ENCODE measurements at places on chromosomes 1 and 21. TPM values are rescaled to one million over a fixed set of nuclear protein-coding genes. Genes with fewer than 3 reads are reported as not detected.
A peak's percentile ranks its signal among the peaks of the same experiment; 100 is the strongest.

C1orf210 gene
- total RNA-seq: not detected

DNA sequence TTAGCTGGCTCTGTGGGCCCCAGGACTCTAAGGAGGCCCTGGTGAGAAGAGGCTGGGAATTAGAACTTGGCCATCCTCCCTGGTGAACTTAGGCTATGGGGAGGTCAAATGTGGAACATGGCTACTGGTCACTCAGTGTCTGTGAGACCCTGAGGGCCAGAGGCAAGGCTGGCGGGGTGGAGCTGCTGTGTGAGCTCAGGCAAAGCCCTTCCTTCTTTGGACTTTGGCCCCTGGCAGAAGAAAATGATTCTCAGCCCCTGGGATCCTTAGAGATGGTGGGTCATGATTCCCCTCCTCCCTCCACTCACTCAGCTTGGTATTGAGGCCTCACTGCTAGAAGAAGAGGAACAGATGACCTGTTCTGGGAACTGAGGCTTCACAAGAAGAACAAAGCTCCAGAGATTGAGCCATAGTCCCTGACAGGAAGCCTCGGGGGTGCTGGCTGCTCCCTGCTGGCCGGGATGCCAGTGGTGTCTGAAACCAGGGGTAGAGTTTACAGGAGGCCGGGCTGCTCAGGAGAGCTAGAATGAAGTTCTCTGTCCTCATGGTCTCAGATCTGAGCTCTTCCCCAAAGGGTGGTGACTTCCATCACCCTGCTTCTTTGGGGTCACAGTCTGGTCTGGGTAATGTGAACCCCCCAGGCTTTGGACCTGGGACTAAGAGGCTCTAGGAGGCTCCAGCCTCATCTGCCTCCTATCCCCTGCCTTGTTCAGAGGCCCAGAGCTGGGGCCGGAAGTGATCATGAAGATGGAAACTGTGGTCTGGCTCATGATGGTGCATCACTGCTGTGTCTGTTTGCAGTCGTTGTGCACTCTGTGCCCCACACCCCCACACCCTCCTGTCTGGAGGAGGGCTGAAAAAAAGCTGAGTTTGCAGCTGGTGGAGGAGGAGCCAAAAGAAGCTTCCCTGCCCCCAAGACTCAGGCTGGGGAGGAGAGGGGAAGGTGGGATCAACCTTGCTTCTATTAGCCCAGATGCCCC lies 905 bp downstream of the BTBD19 start:
- peak overlapping the region; percentile 65 for H3K4me3 ChIP-seq
- peak overlapping the region; percentile 100 for H3K27ac ChIP-seq
- peaks cover 82% of the 10 kb centered on the region for H3K4me1 ChIP-seq
- H3K27me3 ChIP-seq: no peaks in the 10 kb centered on the region
- DNase-seq: peak; percentile 95
- peaks cover 59% of the 10 kb centered on the region for H3K36me3 ChIP-seq

DNA sequence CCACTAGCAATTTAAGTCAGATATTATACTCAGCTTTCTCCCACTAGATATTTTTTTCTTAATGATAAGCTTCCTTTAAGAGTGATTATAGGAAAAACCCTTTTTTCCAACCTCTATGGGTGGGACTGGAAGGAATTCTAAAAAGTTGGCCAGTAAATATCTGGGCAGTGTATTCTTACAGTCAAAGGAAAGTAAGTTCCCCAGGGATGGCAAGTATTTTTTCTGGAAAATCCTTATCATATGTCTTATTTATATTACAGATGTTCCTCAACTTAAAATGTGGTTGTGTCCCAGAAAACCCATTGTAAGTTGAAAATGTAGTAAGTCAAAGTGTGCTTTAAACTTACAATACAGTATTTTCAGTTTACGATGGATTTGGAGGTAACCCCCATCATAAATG lies 29.2 kb downstream of the CMPK1 start:
- no peaks in the 10 kb centered on the region for H3K27me3 ChIP-seq
- H3K36me3 ChIP-seq: no peaks in the 10 kb centered on the region
- peaks cover 4% of the 10 kb centered on the region for H3K4me1 ChIP-seq
- no peak for DNase-seq

DNA sequence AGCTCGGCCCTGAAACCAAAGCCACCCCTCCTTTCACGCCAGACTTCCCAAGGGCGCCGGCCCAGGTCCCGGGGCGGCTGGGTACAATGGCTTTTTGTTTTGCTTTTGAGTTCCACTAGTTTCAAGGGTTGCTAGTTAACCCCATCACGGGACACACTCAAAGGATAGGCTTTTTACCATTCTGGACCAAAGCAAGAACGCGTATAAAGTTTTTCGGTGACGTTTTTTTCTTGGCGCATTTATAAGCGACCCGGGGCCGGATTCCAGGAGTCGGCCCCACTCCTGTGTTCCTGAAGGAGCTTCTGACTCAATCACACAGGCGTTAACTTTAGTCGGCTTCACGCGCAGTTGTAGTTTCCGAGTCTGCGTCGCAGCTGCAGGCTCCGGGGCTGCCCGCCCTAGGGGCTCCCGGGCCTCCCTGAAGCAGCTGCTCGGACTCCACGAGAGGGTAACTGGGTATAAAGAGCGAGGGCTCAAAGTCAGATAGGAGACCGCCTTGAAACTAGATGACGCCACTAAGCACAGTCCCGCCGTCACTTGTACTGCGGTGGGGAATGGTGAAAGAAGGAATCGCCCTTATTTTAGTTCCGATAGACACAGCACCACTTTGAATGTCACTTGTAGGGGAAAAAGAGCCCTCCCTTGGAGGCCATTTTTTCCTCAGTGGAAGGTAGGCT lies 707 bp upstream of the KLHL21 start:
- H3K27ac ChIP-seq: peak overlapping the region; percentile 95
- no peaks in the 10 kb centered on the region for H3K27me3 ChIP-seq
- peaks cover 22% of the 10 kb centered on the region for H3K36me3 ChIP-seq
- peak; percentile 66 for DNase-seq
- peak overlapping the region; percentile 77 for H3K4me3 ChIP-seq

DNA sequence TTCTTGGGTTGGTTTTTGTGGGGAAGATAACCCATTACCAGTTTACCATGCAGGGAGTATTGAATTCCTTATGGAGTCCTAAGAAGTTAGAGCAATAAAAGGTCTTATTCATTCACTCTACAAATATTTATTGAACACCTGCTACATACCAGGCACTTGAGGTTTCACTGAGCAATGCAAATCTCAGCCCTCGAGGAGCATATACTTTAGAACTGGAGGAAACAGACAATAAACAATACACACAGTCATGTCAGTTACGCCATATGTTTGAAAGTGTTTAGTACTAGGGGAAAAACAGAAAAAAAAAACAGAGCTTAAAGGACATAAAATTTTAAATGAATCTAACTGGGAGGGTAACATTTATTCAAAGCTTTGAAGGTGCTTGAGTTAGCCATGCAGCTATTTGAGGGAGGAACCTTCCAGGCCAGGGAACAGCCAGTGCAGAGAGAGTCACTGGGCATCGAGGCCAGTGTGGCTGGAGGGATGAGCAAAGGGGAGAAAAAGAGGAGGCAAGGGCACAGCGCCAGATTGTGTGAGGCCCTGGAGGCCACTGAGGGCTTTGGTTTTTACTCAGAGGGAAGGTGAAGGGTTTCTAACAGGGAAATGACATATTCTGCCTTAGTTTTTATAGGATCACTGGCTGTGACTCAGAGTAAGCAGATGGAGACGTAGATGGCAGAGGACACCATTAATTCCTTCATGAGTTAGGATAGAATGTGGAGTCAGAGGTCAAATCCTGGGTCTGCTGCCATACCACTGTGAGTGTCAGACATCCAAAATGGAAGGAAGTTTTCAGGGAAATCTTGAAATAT lies 32.7 kb downstream of the C1orf21 start:
- no peaks in the 10 kb centered on the region for H3K4me1 ChIP-seq
- H3K27ac ChIP-seq: no peak overlapping the region
- H3K27me3 ChIP-seq: peaks cover 6% of the 10 kb centered on the region

- no peak overlapping the region for H3K4me3 ChIP-seq
- H3K27me3 ChIP-seq: peaks cover 17% of the 10 kb centered on the region
- DNase-seq: no peak
- H3K27ac ChIP-seq: no peak overlapping the region
- H3K36me3 ChIP-seq: no peaks in the 10 kb centered on the region
These were observed 191.9 kb downstream of the RRAGC start for GRCh38 chr1:38667626-38668025.

DNA sequence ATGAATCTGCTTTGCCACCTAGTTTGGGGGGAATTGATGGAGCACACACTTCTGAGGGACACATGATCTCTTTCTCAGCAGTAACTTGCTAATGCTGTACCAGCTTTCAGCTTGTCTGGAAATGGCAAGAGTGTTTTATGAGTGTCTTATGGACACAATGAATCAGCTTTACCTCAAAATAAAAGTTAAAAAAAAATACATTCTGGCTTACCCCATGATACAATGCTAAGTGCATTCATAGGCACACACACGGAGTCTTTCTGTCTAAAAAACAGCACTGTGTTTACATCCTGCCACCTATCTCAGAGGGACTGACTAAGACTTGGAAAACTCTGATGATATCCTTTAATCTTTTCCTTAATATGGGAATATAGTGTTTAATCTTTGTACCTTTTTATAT lies 455.5 kb upstream of the ADAMTS5 start:
- no peak overlapping the region for H3K4me3 ChIP-seq
- H3K36me3 ChIP-seq: no peaks in the 10 kb centered on the region
- H3K27ac ChIP-seq: no peak overlapping the region
- no peaks in the 10 kb centered on the region for H3K27me3 ChIP-seq

- peaks cover 20% of the 10 kb centered on the region for H3K27me3 ChIP-seq
- DNase-seq: no peak
- H3K27ac ChIP-seq: no peak overlapping the region
These were observed 3.7 kb downstream of the ARTN start for GRCh38 chr1:43937179-43937865.

DNA sequence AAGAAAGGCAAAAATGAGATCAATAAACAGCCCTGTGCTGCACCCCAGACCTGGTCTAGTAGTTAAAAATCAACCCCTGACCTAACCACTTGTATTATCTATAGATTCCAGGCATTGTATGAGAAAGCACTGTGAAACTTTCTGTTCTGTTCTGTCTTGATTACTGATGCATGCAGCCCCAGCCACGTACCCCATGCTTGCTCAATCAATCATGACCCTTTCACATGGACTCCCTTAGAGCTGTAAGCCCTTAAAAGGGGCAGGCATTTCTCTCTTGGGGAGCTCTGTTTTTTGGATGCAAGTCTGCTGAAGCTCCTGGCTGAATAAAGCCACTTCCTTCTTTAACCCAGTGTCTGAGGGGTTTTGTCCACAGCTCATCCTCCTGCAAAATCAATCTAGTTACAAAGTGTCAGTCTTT lies 24.2 kb upstream of the CD34 start:
- H3K27ac ChIP-seq: no peak overlapping the region
- no peaks in the 10 kb centered on the region for H3K4me1 ChIP-seq
- H3K4me3 ChIP-seq: no peak overlapping the region
- H3K36me3 ChIP-seq: no peaks in the 10 kb centered on the region
- peaks cover 35% of the 10 kb centered on the region for H3K27me3 ChIP-seq
- no peak for DNase-seq

DNA sequence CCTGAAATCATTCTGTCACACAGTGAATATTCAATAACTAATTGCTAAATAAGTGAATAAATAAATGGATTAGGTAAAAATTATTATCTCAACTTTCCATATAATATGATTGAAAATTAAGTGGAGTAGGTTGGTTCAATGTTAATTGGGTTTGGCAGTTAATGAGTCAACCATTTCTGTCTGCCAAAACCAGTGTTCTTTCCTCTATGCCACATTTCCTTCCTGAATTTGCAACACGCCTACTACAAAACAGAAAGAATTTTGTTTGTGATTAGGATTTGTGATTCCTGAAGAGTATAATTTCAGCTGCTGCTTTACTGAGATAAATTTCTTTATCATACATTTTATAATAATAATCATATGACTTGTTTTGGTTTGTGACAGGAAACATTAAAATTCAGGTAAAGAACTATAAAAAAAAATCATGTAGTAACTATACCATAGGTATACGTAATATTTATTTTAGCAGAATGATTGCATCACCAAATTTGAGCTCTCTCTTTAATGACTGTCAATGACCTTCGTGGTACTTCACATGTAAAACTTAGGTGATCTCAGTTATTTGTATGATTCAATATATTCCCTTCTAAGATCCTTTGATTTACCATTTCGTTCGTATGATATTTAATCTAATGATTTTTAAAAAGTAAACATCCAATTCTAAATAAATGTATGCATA lies 241.3 kb downstream of the KCNT2 start:
- no peaks in the 10 kb centered on the region for H3K27me3 ChIP-seq
- H3K27ac ChIP-seq: no peak overlapping the region
- no peak for DNase-seq
- H3K36me3 ChIP-seq: no peaks in the 10 kb centered on the region
- no peak overlapping the region for H3K4me3 ChIP-seq

- H3K4me1 ChIP-seq: no peaks in the 10 kb centered on the region
- no peak for DNase-seq
- H3K27ac ChIP-seq: no peak overlapping the region
- no peaks in the 10 kb centered on the region for H3K27me3 ChIP-seq
These were observed 107.9 kb upstream of the SERTAD4 start for GRCh38 chr1:210124736-210125135.

GRCh38 chr1:47532921-47533792 lies 95.3 kb downstream of the FOXD2 start:
- peaks cover 4% of the 10 kb centered on the region for H3K4me1 ChIP-seq
- H3K27ac ChIP-seq: no peak overlapping the region
- peak; percentile 27 for DNase-seq
- H3K4me3 ChIP-seq: peak overlapping the region; percentile 38
- H3K27me3 ChIP-seq: peaks cover 49% of the 10 kb centered on the region
- no peaks in the 10 kb centered on the region for H3K36me3 ChIP-seq

GRCh38 chr1:232538224-232538942 lies 91.5 kb downstream of the SIPA1L2 start:
- H3K4me3 ChIP-seq: no peak overlapping the region
- no peaks in the 10 kb centered on the region for H3K4me1 ChIP-seq
- peaks cover 5% of the 10 kb centered on the region for H3K27me3 ChIP-seq
- no peak overlapping the region for H3K27ac ChIP-seq
- H3K36me3 ChIP-seq: no peaks in the 10 kb centered on the region

DMRTA2 gene
- total RNA-seq: not detected

- DNase-seq: no peak
- H3K36me3 ChIP-seq: no peaks in the 10 kb centered on the region
- H3K4me3 ChIP-seq: no peak overlapping the region
- no peak overlapping the region for H3K27ac ChIP-seq
These were observed 47.5 kb upstream of the A3GALT2 start for GRCh38 chr1:33368431-33368830.

RHCE gene
- total RNA-seq: not detected

NOS1AP gene
- total RNA-seq: not detected

DNA sequence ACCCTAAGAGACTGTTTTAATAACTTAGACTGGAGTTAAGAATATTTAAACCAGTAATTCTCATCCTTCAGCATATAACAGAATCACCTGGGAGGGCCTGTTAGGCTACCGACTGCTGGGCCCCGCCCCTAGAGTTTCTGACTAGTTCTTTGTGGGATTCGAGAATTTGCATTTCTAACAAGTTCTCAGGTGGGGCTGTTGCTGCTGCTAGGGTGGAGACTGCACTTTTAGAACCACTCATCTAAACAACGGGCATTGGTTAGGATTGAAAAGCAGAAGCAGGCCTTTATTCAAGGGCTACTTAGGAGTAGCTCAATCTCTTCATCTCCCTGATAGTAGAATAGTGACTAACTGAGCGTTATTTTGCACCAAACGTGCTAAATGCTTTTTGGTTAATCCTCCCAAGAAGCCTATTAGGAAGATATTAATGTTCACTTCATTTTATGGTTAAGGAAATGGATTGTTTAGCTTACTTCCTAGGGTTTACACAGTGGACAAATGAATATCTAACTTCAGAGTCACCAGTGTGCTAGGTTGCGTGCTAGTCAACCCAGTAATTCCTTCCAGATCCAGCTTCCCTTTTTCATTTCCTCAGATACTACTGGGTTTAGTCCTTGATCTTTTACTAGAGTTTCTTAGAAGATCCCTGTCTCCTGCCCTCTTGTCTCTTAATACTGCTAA lies 31.1 kb upstream of the UAP1 start:
- peaks cover 17% of the 10 kb centered on the region for H3K36me3 ChIP-seq
- no peak for DNase-seq
- H3K4me1 ChIP-seq: no peaks in the 10 kb centered on the region
- H3K27me3 ChIP-seq: no peaks in the 10 kb centered on the region
- H3K4me3 ChIP-seq: no peak overlapping the region

MIER1 gene
- 54.1 TPM for total RNA-seq

All from activated CD8-positive, alpha-beta T cell treated with anti-CD3 and anti-CD28 coated beads, Interleukin-2, amount 10 ng/mL, durations not matched to agents 7 days and 5 days (primary cell).